ENCODE measurements at places on chromosomes 2 and 18.

DNA sequence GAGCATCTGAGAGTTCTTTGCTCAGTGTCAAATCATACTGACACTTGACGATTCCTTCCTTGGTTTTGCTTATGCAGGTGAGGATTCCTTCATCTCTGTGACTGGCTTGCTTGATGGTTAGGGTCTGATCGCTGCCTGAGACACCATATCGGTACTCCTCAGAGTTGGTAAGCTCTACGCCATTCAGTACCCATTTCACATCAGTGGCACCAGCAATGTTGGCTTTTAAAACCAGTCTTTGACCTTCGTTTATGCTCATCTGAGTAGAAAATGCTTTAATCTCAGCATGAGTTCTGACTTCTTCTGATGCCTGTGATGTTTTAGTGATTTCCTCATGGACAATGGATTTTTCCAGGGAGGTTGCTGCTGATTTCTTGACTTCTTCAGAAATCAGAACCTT is 48.4 kb downstream of the PLEKHA3 start:
- no peak for DNase-seq

DNA sequence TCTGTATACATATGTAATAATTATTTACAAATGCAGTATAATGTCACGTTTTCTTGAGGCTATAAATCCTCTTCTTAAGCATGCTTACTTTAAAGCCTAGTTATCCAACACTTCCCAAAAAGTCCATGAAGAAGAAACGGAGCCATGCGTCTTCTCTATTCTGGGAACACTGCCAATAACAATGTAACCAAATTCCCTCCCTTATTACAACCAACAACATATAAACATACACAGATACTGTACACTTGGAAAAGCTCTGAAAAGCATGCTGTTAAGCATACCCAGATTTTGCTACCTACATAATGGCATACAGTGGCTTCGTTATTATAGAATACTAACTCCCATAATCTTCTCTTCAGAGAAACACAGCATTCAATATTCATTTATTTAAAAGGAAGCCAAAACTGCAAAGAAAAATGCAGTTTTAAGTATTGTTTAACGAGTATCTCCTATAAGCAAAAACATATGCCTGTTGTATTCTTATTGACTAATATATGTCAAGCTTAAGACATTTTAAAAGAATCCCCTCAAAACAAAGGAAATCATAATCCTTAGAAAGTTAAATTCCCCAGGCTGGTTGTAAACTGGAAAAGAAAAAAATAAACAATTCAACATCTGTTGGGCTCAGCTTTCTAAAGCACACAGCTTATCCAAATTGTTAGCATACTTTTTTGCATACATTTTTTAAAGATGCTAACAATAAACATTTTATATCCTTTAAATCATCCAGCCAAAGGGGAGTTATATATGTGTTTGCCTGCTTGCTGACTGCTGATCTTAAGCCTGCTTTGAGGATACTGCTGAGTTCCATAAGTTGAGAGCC is 83.4 kb downstream of the SLC25A12 start:
- no peak for DNase-seq

DNA sequence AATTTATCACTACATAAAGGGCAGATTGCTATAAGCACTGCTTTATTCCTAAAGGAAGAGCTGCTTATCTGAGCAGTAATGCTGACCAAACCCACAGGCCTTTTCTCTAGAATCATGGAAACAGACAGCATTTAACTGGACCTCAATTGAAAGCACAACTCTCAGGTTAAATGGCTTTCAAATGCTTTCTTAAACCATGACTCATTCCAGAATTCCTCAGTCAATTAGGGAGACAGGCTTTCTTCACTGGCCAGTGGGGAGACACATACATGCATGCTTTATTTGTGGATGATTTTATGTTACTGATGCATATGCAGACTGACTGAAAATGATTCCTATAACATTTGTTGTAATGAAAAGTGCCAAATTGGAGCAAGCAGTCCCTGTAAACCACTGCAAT is 114.6 kb downstream of the ACVR1 start:
- no peak for DNase-seq

- no peak for DNase-seq
These were observed 2.4 kb downstream of the NEU4 start for GRCh38 chr2:241811201-241811951.

DNA sequence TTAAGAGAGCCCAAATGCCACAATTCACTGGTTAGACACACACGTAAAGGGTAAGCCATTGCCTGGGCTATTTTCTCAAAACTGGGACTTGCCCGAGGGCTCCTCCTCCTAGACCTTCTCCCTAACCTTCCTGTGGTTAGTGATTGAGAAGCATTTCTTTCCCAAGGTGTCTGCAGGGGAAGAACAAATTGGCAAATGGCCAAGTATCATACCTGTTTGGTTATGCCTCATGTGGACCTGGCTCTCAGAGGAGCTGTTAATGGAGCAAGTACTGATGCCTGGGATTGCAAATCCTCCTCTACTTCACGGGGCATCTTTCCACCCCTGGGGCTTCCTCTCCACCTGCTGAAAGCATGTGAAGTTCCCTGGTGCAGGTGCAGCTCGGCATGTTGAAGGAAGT is 187.5 kb upstream of the CYRIA start:
- no peak for DNase-seq

DNA sequence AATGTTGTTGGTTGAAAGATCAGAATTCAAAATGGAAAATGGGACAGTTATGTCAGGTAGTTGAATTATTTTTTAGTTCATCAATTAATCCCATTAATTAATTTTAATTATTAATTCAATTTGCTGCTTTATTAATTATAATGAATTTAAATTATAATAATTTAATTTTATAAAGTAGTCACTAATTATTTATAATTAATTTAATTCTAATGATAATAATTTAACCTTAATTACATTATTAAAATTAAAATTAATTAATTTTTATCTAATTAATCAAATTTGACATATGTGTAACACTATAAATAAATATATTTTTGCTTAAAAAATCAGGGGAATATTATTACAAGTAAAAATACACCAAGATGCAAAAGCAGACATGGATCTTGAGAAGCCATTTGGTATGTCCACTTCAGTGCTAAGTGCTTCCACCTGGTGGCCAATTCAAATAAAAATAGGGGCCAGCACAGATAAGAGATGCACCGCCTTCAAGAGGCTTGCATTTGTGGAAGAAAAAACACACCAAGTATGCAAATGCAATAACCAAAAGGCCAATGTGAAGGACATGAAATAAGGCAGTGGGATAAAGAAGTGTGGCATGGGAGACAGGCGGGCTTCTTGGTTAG is 73.2 kb downstream of the MBP start:
- DNase-seq: no peak

- DNase-seq: no peak
These were observed 112.0 kb downstream of the QPCT start for GRCh38 chr2:37456479-37456878.

DNA sequence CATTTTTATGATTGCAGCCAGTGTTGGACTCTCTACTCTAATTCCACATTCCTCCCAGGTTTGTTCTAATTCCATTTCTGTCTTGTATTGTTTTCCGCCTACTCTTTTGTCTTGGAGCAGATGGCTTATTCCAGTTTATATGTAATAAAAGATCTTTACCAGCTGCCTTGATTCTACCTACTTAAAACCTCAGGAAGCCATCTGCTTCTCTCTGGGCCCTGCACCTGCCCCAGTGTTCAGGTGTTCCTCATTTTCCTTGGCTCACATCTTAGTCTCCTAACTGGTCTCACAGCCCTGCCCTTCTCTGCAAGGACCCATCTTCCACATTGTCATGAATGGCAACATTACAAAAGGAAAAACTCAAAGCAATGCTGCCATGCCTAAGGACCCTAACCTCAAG is 21.0 kb upstream of the IL37 start:
- DNase-seq: no peak

- DNase-seq: no peak
These were observed 9.7 kb downstream of the KLHL29 start for GRCh38 chr2:23394700-23395099.

DNA sequence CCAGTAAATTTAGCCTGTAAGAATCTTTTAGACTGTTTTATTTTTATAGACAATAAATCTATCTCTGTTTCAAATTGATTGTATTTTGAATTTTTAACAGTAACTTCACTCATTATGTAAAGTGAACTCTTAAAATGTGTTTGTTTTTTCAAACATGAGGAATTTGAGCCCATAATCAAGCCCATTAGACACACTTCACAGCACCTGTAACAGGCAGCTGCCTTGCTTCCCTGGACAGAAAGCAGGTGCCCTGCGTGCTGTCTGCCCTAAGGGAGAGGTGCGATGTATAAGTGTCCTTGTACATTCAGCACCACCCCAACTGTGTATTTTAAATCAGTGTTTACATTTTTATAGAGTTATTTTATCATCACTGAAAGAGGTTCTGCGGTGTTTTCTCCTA is 186.5 kb upstream of the TPO start:
- DNase-seq: no peak

- DNase-seq: no peak
These were observed 83.9 kb downstream of the PTH2R start for GRCh38 chr2:208490492-208490891.

GRCh38 chr2:118372886-118373830 is 284.9 kb downstream of the INSIG2 start:
- no peak for DNase-seq

DNA sequence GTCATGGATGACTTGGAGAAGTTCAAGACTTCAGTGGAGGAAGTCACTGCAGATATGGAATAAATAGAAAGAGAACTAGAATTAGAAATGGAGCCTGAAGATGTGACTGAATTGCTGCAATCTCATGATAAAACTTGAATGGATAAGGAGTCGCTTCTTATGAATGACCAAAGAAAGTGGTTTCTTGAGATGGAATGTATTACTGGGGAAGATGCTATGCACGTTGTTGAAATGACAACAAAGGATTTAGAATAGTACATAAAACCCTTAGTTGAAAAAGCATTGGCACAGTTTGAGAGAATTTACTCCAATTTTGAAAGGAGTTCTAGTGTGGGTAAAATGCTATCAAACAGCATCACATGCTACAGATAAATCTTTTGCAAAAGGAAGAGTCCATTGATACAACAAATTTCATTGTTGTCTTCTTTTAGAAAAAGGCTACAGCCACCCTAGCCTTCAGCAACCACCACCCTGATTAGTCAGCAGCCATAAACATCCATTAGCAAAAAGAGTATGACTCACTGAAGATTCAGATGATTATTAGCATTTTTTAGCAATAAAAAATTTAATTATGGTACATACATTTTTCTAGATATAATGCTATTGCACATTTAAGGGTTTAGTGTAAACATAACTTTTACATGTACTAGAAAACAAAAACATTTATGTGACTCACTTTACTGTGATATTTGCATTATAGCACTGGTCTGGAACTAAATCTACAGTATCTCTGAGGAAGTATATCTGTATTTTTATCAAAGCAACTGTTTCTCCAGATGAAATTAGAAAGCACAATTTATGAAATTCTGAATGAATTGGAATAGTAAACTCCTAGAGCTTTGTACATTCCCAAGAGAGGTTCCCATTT is 110.5 kb upstream of the TACR1 start:
- no peak for DNase-seq

- no peak for DNase-seq
These were observed 4.3 kb downstream of the ZFAND2B start for GRCh38 chr2:219210886-219211362.

DNA sequence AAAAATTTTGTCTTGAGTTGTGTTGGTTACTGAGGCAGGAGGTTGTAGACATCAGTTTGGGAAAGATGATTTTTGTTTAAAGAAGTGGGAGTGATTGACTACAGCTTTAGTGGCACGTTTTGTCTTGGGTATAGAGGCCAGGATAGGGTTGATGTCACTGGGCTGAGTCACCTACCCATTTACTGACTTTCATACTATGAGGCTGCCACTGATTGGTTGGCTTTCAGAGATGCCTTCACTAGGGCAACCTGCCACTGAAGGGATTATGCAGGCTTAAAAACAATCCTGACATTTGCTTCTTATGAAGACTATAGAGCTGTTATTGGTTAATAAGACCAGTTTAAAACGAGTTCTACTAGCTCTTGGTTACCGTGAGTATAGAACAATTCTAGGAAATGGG is 479.1 kb downstream of the SOX11 start:
- no peak for DNase-seq

DNA sequence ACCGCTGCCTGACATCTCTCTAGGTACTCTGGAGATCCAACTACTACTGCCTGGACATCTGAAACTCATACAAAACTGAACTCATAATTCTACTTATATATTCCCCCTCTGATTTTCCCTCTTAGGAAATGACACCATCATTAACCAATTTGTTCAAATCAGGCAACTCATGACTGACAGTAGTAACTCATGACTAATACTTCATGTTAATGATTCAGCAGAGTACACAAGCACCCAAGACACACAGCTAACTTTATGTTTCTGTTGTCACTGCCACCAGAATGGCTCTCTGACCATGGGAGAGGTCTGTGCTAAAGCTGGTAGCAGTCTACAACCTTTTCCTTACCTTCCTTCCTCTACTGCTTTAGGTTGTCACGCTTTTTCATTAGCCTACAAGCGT is 91.1 kb downstream of the ITSN2 start:
- no peak for DNase-seq

DNA sequence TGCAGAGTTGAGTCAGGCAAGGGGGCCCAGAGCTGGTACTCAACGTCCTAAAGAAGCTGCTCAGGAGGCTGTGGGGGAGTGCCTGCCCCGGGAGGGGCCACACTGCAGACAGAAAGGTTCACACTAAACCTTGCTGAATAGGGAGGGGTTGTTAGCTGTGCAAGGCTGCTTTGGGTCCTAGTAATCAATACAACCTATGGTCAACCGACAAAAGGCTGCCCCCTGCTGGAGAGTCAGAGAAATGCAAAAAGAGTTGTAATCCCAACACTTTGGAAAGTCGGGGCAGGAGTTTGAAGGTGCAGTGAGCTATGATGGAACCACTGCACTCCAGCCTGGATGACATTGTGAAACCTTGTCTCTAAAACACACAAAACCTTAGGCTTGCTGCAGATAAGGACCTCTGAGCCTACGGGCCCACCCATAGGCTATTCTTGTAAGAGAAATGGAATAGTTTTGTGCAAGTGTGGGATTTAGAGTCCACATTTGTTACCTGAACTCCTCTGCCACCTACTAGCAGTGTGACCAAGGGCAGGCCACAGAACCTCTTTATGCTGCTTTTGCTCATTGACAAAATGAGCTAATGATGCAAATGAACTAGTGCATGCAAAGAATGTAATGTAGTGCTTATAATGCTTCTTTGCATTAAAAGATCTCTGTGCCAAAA is 81.5 kb downstream of the PRPF40A start:
- no peak for DNase-seq

DNA sequence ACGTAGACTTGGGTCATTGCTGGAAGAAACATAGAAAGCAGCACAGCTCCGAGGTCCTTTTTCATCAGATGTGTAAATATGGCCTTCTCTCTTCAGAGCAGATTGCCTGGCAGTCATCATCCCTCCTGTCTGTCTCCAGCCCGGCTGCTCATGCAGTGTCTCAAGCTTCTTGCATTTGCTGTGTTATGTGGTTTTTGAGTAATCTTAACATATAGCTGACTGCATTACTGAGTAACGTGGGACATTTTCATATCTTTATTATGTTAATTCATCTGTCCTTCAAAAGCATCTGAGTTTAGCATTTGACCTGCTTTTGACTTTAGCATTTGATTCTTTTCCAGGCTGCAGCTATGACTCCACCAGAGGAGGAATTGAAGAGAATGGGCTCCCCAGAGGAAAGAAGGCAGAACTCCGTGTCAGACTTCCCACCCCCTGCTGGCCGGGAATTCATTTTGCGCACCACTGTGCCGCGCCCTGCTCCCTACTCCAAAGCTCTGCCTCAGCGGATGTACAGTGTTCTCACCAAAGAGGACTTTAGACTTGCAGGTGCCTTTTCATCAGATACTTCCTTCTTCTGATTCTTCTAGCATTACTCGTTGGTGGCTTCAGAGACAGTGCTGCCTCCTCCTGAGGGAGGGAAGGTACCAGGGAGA is 116.2 kb downstream of the RAB3GAP1 start:
- no peak for DNase-seq

GRCh38 chr2:174608866-174609214 is 11.2 kb upstream of the WIPF1 start:
- no peak for DNase-seq

All from AG09309 (cell line).